ENCODE measurements at places on chromosomes 7 and 10.

GRCh38 chr7:66239467-66239856, 34.3 kb downstream of the TPST1 start:
- no peak for DNase-seq

DNA sequence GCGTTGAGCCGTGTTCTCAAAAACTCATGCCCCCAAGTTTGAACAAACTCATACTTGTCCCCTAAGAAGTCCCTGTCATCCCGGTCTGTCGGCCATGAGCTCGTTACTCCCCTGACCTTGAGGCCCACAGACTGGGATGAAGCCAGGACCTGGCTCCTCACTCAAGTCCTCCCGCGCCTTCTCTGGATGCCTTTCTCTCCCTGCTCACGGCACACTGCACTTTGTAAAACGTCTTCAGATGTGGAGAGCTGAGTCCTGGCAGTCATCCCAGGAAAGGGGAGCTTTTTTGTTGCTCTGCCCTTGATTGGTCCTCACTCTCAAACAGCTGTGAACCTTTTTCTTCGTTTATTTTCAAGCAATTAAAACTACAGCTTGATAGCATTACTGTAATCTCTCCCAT, 110.8 kb downstream of the JAZF1 start:
- DNase-seq: no peak

DNA sequence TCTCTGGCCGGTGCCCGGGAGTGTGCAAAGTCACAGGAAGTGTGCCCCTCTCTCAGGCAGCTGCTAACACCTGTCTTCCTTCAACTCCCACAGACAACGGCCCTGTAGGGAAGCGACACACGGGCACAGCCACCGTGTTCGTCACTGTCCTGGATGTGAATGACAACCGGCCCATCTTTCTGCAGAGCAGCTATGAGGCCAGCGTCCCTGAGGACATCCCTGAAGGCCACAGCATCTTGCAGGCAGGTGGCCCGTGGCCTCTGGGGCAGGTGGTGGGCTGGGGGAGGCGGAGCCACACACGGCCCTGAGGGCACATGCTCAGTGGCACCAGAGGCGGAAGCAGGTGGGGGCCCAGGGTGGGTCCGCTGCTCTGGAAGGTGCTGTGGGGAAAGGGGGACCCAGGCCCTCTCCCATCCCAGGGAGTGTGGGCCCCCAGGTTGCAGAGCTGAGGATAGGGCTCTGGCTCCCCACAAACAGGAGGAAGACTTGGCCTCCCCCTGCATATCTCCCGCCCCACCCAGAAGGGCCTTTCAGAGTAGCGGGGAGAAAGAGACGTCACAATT, 6.9 kb downstream of the C10orf105 start:
- DNase-seq: no peak

GRCh38 chr10:71757399-71757922, 15.9 kb downstream of the VSIR start:
- no peak for DNase-seq

- no peak for DNase-seq
Observed at GRCh38 chr10:32890444-32890843, 67.6 kb downstream of the ITGB1 start.

DNA sequence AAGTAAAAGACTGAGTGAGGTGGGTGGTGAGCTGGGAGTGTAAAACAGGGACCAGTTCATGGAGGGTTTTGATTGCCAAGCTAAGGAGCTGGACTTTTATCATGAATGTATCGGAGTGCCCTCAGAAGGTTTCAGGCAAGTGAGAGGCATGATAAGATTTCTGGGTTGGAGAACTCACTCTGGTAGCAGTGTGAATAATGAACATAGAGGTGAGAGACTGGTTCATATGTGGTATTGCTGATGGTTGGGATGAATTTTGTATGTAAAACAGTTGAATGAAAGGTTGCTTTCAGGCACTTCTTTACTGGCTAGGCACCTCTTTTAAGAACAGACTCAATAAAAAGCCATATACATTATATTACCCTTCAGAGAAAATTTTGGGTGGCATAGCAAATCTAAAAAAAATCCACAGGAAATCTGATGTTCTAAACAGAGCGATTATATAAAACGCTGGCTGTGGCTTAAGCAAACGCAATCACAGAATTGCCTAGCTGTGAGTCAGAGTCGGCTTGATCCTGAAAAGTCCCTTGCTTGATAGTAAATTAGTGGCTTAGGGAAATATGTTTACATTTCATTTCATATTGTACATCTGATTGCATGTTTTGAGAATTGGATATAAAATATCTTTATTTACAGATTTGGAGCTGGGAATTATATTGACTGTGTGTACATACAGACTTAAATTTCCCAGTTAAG, 92.9 kb upstream of the HDAC9 start:
- no peak for DNase-seq

DNA sequence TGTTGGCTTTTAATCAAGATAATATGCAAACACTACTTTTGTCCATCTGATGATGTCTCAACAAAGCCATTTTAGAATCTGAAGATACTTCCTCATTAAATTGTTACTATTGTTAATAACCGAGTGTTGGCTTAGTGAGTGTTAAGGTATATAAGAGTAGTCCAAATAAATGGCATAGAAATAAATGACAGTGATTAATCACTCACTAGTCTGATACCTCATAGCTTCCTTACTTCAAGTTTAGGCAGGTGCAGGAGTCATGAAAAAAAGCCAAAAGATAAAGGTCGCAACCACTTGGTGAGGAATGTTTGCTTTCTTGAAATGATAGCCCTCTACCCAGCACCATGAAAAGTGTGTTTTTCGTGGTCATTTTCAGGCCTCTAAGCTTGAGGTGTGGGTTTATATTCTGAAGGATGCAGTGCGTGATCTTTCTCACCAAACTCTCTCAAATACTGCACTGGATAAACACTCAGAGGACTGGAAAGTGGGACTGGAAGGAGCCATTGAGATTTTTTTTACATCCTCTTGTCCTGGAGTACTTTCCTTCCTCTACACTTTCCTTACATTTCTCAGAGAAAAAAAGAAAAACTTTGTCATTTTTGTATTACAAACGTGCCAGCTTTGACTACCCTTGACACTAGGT, 138.1 kb downstream of the KIAA1217 start:
- no peak for DNase-seq

- no peak for DNase-seq
Observed at GRCh38 chr7:143384661-143385631, 3.8 kb downstream of the ZYX start.

- DNase-seq: no peak
Observed at GRCh38 chr10:116743266-116744064, 1.1 kb upstream of the HSPA12A start.

GRCh38 chr10:55374060-55374459, 573.0 kb upstream of the PCDH15 start:
- no peak for DNase-seq

GRCh38 chr7:87119581-87119980, 32.7 kb upstream of the DMTF1 start:
- no peak for DNase-seq

DNA sequence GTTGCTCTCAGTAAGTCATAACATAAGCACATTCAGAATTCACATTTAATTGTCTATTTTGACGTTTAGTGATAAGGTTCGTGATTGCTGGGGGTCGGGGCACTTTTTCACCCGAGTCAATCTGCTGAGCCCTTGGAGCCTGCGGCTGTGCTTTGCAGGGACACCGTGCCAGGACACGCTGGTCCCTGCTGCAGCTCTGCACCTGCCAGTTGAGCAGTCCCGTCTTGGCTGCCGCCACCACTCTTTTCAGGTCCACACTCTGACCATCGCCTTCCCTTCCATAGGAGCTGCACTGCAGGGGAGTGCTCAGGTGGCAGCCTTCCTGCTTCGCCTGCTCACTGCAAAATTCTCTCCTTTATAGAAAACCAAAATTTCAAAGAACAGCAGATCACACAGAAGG, 36.4 kb downstream of the CUL1 start:
- DNase-seq: no peak

- no peak for DNase-seq
Observed at GRCh38 chr10:71848325-71849275, 2.5 kb downstream of the PSAP start.

- DNase-seq: no peak
Observed at GRCh38 chr7:100567751-100568175, 5.9 kb downstream of the SAP25 start.

GRCh38 chr10:122494173-122494820, 32.9 kb downstream of the HTRA1 start:
- DNase-seq: no peak

- DNase-seq: peak; percentile 84
Observed at GRCh38 chr10:48523820-48524758, 80.8 kb downstream of the ARHGAP22 start.

DNA sequence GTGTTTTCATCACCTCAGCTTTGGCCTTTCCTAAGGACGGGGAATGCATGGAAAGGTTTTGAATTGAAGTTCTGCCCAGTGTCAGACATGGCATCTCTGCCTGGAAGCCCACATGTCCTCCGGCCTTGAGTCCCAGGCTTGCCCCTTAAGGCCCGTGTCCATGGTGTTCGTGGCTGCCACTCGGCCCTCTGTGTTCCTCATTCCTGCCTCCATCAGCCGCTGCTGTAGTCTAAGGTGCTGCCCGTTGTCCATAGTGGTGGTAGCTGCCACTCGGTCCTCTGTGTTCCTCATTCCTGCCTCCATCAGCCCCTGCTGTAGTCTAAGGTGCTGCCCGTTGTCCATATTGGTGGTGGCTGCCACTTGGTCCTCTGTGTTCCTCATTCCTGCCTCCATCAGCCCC, 180.7 kb upstream of the SHH start:
- DNase-seq: no peak

- DNase-seq: no peak
Observed at GRCh38 chr7:99731638-99732374, 3.2 kb downstream of the CYP3A7 start.

DNA sequence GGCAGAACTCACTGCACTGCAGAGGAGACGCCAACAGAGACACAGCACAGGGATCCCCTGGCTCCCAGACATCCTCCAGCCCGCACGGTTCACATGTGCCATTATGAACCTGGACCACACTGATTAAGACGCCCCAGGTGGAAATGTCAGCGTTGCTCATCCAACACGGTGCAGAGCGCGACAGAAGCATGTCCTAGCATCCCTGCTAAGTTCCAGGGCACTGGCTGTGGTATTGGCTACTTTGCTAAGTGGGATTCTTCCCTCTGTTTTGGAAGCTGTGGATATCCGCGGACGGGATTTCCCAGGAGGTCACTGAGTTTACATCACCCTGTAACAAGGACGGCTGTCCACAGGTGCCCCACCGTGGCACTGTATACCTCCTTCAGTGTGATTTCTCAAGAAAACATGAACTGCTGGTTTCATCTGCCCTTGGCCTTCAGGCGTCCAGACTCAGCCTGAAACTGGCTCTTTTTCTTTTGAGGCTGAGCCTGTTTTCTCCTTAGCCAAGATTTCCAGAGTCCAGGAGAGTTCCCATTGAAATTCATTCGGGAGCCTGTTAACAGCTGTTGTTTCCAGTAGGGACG, 324.0 kb downstream of the WDR37 start:
- no peak for DNase-seq

GRCh38 chr7:151712810-151713125, 164.1 kb downstream of the PRKAG2 start:
- no peak for DNase-seq

- DNase-seq: no peak
Observed at GRCh38 chr7:32616625-32617024, 121.3 kb downstream of the AVL9 start.

- DNase-seq: no peak
Observed at GRCh38 chr10:26481914-26482550, 43.9 kb downstream of the APBB1IP start.

GRCh38 chr7:30306976-30307375, 22.6 kb downstream of the ZNRF2 start:
- DNase-seq: no peak

- DNase-seq: no peak
Observed at GRCh38 chr7:107213945-107214344, 45.1 kb downstream of the HBP1 start.
